ENCODE measurements at places on chromosomes 5 and 9.

GRCh38 chr9:6757456-6758247, at the start of gene KDM4C:
TSS of gene KDM4C (plus strand) at chr9:6757973. CDS start at chr9:6792989, 35,016 bp downstream.
- DNase-seq: peak; percentile 91

DNA sequence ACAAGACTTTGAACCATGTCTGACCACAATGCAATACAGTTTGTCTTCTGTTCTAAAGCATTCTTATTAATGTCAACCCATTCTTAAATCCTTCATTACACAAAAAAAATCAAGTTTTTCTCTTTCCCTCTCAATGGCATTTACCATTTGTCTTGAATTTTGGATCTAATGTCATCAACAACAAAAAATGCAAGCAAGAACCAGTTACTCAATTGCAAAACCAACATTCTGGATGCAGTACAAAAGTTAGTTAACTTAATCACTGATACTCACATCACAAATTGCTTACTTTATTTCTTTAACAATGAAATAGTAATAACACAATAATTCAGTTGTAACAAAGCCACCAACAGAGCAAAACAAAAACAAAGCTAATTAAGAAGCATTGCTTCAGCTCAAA, 6.0 kb downstream of the C9orf40 start:
- DNase-seq: no peak

GRCh38 chr9:36317766-36318165, 59.5 kb upstream of the GNE start:
- peak; percentile 95 for DNase-seq

DNA sequence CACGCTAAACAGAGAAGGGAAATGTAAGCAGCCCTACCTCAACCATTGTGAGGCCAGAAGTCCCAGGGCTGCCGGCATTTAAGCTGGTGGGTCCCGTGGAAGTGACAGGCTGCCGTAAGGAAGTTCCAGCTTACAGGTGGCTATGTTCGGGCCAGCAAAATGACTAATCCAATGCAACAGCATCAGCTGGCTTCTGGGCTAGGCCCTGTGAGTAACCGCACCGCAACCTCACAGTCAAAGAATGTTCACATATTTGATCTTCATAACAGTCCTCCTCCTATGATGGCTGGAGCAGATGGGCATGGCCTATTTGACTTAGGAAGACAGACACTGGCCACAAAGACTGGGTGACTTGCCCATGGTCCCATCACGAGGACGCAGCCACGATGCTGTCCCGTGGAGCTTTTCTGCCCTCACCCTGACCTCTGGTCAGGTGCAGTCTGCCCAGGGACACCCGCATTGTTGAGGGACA, 88.2 kb downstream of the LIFR start:
- DNase-seq: peak; percentile 86

DNA sequence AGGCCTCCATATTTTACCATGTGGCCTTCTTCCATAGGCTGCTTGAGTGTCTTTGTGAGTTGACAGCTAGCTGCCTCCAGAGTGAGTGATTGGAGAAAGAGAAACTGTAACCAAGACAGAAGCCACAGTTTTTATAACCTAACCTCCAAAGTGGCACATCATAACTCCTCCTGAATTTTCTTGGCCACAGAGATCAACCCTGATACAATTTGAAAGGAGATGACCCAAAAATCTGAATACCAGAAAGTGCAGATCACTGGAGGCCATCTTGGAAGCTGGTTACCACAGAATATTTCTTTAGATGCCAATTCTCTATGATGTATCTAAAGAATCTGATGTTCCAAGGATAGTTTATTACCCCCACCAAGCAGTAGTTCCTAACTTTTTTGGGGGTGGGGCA, 254.3 kb upstream of the PDE4D start:
- no peak for DNase-seq

DNA sequence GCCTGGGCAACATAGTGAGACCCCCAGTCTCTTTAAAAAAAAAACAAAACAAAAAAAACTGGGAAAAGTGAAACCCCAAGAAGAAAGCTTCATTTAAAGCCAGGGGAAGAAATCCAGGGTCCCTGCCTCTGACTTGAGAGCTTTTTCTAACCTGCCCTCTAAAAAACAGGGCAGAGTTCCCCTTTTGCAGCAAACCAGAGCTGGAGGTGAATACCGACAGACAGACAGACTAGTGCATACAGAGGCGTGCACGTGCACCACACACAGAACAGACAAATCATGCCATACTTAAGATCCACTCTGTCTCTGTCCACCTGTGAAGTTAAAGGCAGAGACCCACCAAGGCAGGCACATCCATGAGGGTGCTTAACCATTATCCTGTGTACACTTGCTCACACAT, 11.7 kb upstream of the AQP3 start:
- DNase-seq: no peak

DNA sequence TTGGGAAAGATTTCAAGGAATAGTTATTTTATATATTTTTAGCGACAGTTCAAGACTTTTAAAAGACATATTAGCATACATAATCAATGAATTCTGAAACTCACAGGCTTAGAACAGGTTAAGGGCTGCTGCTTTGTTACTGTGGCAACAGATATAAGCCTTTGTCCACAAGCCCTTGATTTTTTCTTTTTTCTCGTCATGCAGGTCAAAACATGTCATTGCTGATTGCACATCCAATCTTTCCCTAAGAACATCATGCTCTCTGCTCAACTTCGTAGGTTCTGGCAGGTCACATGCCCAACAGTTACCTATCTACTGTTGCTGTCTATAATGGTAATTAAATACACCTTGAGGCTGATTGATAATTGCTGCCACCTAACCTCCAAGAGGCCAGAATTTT, 172.5 kb upstream of the PTPRD start:
- no peak for DNase-seq

DNA sequence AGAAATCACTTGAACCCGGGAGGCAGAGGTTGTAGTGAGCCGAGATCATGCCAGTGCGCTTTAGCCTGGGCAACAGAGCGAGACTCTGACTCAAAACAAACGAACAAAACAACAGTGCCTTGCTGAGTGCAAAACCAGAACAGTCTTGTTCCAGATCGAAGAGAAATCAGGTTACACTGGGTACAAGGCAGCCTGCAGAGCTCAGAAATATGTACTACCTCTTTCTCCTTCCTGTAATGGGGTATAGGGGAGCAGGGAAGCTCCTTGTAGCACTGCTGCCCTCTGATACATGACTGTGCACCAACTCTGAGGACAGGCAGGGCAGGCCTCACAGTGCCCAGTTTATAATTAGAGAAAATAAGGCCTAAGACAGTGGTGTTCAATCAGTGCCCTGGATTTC, 24.7 kb downstream of the TBC1D2 start:
- DNase-seq: no peak

GRCh38 chr5:22238047-22238446, 615.1 kb downstream of the CDH12 start:
- no peak for DNase-seq

DNA sequence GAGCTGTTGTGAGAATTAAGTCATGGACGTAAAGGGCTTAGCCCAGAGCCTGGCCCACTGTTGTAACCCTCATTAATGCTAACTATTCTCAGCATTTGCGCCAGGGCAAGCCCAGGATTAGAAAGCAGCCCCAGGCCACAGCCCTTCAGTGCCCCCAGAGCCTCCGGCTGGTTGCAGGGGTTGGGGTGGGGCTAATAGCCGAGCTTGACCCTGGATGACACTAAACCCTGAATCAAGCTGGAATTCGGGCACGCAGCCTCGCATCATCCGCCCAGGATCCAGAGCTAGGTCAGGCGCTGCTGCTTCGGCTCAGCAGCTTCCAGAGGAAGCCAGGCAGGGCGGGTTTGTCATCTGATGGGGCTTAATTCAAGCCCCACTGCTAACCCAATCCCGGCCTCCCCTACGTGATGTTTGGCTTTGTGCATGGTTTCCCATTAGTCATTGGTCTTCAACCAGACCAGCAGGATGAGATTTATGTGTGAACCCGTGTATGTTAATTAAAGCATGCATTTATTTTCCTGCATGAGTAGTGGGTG, 1.2 kb upstream of the MEGF9 start:
- DNase-seq: no peak

All from SW480 (cell line).